ENCODE measurements at places on chromosomes 5 and 9.

DNA sequence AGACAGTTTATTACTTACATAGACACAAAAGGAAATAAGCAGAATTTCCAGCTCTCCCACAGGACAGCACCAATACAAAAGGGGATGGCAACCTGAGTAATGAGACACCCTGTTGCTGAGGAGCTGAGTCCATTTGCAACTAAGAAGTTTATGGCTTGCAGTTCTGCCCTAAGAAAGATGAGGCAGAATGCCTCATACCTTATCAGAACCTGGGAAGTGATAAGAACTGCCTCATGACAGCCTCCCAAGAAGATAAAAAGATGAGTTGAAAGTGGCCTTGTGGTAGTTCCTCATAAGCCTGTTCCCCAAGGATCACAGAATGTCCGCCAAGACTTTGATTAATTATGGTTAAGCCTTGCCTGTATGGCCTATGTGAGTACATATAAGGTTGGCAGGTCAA, 41.7 kb downstream of the ZMAT2 start:
- no peak for DNase-seq

DNA sequence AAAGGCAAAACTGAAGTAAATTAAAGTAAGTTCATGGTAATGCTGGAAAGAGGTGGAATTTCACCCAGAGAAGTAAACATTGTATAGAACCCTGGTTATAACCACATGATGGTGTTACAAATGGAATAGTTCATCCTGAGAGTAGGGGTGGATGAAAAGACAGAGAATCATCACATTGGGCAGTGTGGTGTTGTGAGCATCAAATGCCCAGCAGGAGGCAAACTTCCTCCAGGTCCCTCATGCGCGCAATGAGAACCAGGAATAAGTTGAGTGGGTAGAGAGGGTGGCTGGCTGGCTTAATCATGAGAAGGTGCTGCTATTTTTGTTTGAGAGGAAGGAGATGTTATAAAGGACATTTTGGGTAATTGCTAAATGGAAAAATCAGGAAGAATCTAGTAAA, 163.3 kb upstream of the HMHB1 start:
- no peak for DNase-seq

DNA sequence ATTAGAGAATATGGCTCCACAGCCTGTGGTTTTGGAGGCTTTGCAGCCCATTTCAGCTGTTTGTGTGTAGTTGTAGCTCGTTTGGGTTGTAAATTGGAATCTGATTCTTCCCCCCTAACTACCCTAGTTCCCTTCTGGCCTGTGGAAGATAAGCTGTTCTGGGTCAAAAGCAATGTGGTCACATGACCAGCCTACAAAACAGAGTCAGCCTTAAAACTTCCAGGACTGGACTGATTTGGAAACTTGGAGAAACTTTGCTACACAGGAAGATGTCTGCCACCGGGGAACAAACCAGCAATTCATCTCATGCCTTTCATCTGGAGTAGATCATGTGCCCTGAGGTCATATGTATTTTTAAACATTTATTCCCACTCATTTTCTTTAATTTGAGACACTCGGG, 83.8 kb downstream of the DAPK1 start:
- no peak for DNase-seq

- no peak for DNase-seq
Observed at GRCh38 chr9:107707915-107708441, 218.4 kb upstream of the KLF4 start.

DNA sequence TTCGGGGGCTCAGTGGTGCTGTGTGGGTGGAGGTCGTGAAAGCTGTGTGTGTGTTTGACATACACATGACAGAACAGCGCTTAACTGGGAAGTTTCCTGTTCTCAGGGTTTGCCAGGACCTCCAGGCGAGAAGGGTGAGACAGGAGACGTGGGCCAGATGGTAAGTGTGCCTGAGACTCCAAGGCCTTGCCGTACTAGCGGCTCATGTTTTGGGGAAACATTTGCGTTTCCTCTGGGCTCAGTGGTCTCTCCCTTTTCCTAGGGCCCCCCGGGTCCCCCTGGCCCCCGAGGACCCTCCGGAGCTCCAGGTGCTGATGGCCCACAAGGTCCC, 68.3 kb upstream of the FCN2 start:
- DNase-seq: no peak

DNA sequence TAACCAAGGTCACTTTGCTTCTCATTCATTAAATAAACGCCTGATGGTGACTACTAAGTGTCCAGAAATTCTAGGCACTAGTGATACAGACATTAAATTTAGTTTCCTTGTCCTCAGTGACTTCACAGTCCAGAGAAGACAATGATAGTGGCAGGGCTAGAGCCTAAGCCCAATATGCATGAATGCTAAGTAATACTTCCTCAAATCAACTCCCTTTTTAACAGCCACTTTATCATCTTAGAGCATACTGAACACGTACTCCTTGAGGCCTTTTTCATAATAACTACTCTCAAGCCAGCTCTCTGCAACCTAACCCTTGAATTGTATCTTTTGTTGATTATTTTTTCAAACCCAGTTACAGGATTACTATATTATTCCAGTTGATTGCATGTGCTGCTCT, 74.1 kb downstream of the STX17 start:
- DNase-seq: no peak

DNA sequence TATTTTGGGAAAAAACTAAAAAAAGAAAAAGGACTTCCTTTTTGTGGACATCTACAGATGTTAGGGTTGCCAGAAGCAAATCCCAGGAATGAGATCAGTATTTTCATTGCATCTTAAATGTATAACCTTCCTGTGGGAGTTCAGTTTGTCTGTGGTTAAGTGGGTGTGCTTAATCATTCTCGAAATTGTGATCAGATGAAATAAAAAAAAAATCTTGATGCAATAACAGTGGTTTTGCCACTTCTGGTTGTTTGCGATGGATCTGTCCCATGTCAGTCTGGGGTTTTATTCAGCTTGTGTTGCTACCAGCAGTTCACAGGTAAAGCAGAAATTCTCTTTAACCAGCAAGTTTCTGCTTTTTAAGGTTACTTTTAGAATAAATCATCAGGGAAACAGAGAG, 179.0 kb downstream of the MAN2A1 start:
- no peak for DNase-seq

DNA sequence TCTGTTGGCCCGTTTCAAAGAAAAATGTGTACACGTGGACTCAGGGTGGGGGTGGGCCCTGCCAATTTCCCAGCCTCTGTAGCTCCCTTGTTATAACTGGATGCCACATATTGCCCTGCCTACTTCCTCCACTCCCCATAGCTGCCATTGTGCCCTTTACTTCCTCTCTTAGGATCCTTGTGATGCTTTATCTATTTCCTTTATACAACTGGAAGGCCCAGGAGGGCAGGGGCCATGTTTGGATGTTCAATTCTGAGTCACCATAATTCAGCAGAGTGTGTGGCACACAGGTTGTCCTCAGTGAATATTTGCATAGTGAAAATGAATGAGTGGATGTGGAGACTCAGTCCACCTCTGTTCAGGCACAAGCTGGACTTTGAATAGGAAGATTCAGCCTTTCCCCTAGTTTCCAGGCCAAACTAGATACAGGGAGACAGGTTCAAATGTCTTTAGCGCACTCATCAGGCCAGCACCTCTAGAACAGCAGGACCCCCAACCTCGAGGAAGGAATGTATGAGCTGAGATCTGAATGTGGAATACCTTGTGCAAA, 10.6 kb upstream of the FEM1C start:
- DNase-seq: no peak

DNA sequence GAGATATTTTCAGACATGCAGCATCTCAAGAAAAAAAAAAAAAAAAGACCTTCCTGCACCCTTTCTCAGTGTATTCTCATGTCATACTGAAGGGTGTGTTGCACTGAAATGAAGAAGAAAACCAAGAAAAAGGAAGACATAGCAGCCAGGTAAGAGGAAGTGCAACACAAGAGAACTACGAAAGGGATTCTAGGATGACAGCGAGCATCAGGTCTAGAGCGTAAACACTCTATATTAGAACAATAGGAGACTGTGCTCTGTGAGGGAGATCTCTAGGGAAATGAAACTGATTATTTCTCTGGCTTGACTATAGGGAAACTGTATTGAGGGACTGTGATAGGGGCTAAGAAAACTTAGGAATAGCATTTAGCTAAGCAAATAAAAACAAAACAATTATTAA, 30.0 kb downstream of the BTF3 start:
- no peak for DNase-seq

- no peak for DNase-seq
Observed at GRCh38 chr9:68513385-68513784, 27.3 kb downstream of the TMEM252 start.

DNA sequence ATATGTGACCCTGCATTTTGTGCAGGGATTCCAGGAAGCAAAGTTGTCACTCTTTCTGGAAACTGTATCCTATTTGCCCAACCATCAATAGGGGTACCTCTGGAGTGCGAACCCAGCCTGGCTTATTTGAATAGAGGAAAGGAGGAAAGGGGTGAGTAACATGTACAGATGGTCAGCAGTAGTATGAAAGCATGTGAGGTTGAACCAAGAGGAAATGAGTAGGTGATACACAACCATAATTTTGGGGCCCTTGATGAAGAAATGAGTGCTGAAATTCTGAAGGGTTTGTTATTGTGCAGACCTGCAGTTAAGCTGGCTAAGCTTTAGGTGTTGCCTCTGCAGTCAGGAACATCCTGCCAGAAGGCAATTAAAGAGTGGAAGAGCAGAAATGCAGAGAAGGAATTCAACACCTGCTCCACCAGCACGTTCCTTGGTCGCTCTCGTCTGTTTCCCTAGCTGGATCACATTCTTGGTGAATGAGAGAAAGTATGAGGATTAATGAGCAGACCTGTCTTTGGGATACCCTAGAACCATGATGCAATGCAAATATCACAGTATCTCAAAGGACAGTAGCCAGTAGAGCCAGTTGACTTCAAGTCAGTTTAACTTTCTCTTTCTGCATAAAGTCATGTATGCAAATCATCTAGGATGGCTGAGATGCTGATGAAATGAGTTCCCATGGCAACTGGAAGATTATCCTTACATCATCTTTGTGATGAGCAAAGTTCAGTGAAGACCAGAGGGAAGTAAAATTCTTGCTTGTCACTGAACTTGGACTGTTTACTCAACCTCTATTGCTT, 13.2 kb upstream of the IL12B start:
- no peak for DNase-seq

DNA sequence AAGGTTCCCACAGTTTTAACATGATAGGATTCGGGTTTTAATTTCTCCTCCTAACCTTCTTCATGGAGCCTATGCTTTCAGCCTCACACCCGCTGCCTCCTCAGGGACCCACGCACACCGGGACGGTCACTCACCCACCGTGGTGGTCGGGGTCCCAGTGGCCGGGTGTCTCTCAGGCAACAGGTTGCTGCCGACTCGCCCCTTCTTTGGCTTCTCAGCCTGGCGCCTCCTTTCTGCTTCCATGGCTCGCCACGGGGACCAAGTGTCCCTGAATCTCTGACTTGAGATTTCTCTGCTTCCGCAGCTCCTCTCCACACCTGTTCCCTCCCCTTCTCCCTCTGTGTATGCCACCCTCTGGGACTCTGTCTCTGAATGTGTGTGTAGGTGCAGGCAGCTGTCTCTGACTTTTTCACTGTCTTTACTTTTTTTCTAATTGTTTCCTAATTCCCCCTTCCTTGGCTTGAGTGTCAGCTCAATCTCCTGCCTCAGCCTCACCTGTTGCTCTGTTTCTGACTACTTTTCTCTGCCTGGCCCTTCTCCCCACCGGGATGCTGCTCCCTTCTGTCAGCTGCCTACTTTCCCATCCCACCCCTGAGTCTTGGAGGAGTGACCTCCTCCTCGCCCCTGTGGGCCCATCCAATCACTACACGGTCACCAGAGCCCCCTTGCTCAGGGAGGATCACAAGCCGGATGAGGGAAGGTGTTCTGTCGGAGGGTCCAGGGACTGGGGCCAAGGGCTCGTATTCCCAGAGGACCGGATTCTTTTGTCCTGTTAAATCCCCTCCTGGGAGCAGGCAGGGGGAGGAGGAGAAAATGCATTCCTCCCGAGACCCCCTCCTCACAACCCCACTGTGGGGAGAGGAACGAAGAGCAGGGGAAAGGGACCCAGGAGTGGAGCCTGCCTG, at the start of gene PROP1:
Gene PROP1, minus strand, starts transcription at position 552 of the 905 bp plus-strand sequence. Its CDS starts 309 bp downstream, at position 243.
- no peak for DNase-seq

DNA sequence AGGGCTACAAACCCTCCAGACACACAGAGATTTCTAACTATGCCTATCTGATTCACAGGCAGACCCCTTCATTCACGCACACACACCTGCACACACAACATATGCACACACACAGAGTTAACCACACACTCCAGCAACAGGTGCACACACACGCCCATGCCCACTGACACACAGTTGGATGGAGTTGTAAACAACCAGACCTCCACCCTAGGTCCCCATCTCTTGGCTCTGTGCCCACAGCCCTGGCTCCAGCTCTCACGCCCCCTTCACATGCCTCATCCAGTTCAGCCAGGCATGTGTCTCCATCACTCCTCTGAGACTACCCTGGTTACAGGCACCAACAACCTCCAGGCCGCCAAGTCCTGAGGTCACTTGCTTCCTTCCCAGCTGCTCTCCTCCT, 61.1 kb downstream of the PSD2 start:
- peak; percentile 40 for DNase-seq

Measured in NCI-H187 (cell line).